Germinal center (tissue), 1 donor: ENCODE measurements at places on chromosomes 1 and 21.

- peak; percentile 16 for DNase-seq
Measured at GRCh38 chr21:14901482-14901958, 163.3 kb downstream of the NRIP1 start.

GRCh38 chr1:83123019-83123418 is 875.9 kb downstream of the TTLL7 start:
- DNase-seq = no peak

GRCh38 chr1:224579526-224579925 is 36.6 kb upstream of the CNIH3 start:
- no peak for DNase-seq

DNA sequence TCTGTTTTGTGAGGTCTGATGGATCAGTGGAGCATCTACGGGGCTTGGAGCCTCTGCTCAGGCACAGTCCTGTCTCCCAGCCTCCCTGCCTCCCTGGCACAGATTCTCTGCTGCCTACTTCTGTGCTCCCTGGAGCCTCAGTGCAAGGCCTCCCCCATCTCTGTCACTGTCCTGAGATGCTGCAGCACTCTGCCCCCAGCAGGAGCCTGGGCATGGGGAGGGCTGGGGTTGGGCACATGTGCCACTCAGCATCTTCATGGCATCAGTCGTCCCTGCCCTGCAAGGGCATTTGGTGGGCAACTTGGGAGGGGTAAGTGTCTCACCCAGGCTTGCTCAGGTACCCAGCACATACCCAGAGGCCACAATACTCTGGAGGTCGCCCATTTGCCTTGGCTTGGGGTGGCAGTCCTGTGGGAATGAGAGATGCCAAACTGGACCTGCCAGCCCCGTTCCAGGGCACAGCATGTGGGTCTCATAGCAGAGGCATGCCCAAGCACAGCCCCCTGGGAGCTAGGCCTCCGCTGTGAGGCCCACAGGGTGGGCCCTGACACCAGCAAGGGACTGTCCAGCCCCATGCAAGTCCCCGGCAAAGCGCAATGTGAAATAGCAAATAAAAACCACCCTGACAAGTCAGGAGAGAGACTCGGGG is 28.7 kb downstream of the PADI3 start:
- no peak for DNase-seq

DNA sequence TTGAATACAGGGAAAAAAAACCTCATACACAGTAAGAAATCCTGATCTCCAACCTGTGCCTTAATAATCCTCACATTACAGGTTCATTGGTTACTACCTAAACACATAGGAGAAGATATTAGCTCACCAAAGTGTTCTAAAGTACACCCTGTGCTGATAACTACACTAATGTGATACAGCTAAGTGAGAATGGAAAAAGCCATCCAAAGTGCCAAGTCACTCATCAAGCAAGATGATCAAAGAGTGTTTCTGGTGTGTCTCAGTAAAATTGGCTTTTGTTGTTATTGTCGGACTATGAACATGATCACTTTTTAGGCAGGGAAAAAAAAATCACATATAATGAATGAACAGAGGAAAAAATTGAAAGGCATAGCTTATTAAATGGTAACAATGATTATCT is 31.4 kb downstream of the EPS15 start:
- DNase-seq = no peak

DNA sequence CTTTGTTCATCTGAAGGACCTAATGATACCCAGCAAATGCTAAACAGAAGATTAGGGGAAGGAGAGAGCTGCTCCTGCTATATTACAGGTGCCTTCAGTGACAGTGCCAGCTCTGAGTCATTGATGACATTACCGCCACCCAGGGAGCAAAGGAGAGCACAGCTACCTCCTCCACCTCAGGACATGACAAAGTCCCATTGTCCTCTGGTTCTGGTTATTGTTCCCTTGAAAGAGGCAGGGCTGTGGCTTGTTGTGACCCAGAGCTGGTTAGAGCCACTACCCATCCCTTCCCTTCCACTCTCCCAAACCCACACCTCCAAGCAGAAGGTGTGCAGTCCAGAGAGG is 363.5 kb upstream of the DUSP10 start:
- no peak for DNase-seq

- DNase-seq = no peak
Measured at GRCh38 chr1:182817802-182818201, 21.3 kb upstream of the DHX9 start.

DNA sequence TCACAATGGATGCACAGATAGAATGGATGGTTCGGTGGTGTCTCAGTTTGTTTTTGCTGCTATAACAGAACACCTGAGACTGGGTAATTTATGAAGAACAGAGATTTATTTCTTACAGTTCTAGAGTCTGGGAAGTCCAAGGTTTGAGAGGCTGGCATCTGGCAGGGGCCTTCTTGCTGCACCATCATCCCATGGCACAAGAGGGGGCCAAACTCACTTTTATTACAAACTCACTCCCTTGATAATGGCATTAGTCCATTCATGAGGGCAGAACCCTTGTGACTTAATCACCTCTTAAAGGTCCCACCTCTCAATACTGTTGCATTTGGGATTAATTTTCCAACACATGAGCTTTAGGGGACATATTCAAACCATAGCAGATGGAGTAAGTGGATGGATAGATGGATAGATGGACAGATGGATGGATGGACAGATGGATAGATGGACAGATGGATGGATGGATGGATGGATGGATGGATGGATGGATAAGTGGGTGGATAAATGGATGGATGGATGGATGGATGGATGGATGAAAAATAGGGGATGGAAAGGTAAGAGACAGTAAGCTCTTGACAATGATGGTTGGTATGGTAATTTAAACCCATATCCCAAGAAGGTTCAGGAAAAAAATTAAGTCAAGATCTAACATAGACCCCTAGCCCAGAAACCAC is 16.5 kb downstream of the CAMK2N1 start:
- no peak for DNase-seq

GRCh38 chr1:217053676-217054075 is 330.4 kb upstream of the ESRRG start:
- DNase-seq = no peak

- DNase-seq = no peak
Measured at GRCh38 chr1:220331318-220331717, 59.1 kb upstream of the RAB3GAP2 start.

DNA sequence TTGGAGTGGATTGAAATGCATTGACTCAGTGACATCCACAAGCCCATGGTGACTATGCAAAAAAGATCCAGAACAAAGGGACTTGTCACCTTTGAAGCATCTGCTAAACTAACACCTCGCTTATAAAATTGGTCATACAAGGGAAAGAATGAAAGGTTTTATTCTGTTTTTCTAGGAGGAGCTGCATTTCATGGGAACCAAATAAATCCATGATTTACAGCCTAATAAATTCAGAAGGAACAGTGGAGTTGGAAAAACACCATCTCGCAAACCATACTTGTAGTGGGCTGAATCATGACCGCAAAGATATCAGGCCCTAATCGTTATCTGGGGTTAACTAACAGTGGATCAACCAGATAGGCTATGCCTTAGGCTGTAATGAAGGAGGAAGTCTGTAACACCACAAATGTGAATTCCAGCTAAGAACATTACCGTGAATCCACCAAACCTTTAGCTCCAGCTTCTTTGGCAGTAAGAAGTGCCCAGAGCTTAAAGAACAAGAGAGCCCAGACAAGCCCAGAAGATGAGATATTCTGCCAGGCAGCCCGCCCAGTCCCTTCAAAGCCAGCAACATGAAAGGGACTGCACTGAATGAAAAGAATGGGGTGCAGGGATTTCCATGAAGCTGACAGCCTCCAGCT is 27.4 kb downstream of the RSPH1 start:
- DNase-seq = no peak

DNA sequence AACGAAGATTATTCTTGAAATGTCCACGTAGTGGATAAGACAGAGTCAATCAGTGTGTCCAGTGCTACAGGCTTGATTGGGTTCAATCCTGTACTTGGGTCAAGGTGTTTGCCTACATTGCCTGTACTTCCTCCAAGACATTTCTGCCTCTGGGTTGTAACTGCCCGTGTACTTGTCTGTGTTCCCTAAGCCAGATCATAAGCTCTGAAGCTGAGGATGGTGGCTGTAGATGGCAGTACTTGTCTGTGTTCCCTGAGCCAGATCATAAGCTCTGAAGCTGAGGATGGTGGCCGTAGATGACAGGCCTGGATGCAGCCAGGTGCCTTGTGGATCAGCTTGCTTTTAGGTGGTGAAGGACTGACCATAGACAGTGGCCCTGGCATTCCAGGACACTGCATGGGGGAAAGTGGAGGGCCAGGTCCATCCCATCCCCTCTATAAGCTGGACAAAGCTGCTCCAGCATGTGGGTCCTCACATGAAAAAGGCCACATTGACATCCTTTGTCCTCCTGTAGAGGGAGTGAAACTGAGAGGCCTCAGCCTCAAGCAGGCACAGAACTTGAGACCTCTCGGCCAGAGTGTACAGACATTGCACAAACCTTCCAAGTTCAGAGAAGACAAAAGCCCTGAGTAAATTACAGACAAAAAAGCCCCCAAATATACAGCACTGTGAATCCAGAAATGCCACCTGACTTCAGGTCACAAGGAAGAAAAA is 2.0 kb upstream of the SRM start:
- no peak for DNase-seq

GRCh38 chr1:22529901-22530621 is 33.2 kb upstream of the EPHA8 start:
- DNase-seq = no peak

GRCh38 chr1:64263335-64263734 is 59.9 kb downstream of the UBE2U start:
- DNase-seq = no peak

- DNase-seq = no peak
Measured at GRCh38 chr1:168088511-168089325, 48.0 kb downstream of the GPR161 start.

GRCh38 chr1:86061551-86061990 is 95.0 kb downstream of the COL24A1 start:
- DNase-seq = no peak

DNA sequence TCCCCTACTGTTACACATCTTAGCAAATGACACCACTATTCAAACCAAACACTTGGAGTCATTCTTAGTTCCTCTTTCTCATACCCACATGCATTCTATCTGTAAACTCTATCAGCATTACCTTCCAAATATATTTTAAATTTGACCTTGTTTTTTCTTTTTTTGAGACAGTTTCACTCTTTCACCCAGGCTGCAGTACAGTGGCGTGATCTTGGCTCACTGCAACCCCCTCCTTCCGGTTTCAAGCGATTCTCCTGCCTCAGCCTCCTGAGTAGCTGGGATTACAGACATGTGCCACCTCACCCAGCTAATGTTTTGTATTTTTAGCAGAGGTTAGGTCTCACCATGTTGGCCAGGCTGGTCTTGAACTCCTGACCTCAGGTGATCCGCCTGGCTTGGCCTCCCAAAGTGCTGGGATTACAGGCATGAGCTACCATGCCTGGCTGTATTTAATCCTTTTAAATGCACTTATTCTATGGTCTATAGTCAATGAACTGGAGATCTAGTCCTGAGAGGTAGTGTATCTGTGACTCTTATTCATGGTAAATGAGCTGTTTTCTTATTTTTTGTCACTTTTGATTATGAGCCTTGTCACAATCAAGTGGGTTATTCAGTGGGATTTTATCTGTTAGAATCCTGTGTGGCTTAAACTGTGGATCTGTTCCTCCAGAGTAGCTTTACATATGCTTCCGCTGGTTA is 73.1 kb downstream of the GATAD2B start:
- DNase-seq = peak; percentile 23

GRCh38 chr1:163048869-163049268 is 20.3 kb upstream of the RGS4 start:
- no peak for DNase-seq

- no peak for DNase-seq
Measured at GRCh38 chr1:55718758-55719671, 503.9 kb upstream of the USP24 start.

- DNase-seq = no peak
Measured at GRCh38 chr1:71106658-71107322, 26.0 kb upstream of the ZRANB2 start.

- no peak for DNase-seq
Measured at GRCh38 chr1:93591676-93592550, 89.7 kb downstream of the BCAR3 start.

GRCh38 chr1:59750328-59751003 is 64.3 kb upstream of the HOOK1 start:
- DNase-seq = no peak

GRCh38 chr1:205273551-205273982 is 45.8 kb downstream of the TMCC2 start:
- DNase-seq = peak; percentile 91

DNA sequence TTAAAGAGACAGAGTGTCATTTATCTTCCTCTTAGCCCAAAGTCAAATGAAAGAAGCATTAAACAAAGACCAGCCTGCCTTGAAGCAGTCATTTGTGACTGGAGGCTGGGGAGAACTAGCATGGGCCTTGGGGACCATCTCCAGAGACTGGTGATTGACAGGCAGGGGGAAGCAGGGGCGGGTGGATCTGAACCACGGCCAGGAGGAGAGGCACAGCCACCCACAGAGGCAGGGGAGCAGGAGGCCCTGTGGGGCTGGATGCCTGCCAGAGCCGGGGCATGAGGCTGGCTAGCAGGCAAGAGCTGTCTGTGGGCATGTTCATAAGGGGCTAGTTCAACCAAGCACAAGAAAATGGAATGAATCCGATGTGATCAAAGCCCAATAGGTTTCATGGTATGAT is 73.9 kb downstream of the PLXNA2 start:
- no peak for DNase-seq

DNA sequence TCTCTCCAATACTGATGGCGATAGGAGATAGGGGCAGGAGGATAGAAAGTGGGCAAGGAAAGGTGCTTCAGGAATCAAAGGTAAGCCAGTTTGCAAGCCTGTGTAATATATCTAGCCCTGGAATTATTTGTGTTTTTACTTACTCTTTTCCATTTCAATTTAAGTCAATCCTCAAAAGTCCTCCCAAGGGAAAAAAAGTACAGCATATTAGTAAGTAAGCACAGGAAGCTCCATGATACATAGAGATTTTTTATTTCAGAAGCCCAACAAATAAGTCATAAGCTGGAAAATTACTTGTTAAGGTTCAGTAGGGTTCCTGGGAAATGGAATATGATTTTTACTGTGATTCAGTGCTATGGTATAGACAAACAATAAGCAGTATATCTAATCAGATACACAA is 337.7 kb upstream of the DUSP10 start:
- DNase-seq = no peak

- no peak for DNase-seq
Measured at GRCh38 chr1:169072945-169073725, 33.4 kb upstream of the ATP1B1 start.

- DNase-seq = no peak
Measured at GRCh38 chr1:213680677-213681325, 307.0 kb upstream of the PROX1 start.

DNA sequence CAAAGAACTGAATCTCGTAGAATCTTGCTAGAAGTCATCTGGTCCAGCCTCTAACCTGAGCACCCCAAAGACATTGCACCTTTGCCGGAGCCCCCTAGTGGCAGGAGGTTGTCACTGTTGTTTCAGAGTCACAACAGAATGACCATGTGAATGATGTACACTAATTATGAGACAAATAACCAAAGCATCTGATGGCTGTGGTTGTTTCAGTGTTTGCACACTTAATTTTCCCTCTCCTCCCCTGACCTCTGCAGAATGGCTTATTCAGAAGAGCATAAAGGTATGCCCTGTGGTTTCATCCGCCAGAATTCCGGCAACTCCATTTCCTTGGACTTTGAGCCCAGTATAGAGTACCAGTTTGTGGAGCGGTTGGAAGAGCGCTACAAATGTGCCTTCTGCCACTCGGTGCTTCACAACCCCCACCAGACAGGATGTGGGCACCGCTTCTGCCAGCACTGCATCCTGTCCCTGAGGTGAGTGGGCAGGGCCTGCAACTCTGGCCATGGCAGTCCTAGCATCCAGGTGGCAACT is 26.4 kb downstream of the TRAF5 start:
- DNase-seq = peak; percentile 70

GRCh38 chr1:53316424-53316765 is 11.5 kb downstream of the LRP8 start:
- DNase-seq = no peak

GRCh38 chr1:115719285-115719684 is 49.2 kb downstream of the CASQ2 start:
- DNase-seq = no peak
